T-cell (primary cell): ENCODE measurements at places on chromosomes 11 and 22.

GRCh38 chr11:118953265-118953664 lies 2.8 kb upstream of the UPK2 start:
- DNase-seq = no peak

- no peak for DNase-seq
Measured at GRCh38 chr11:93969925-93970922, 50.9 kb upstream of the HEPHL1 start.

DNA sequence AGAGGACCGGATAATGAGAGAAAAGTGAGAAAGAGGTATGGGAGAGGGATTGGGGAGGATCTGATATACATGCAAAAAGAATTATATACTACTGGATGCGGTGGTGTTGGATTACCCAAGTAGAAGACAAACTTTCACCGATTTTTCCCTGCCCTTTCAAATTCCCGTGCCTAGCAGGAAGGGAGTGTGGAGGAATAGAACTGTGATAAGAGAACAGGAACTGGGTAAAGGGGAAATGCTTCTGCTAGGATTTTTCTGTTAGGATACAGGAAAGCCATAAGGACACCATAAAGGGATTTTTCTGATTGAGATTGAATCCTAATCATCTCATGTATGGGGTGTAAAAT lies 480 bp upstream of the MTMR2 start:
- no peak for DNase-seq

- no peak for DNase-seq
Measured at GRCh38 chr11:90243534-90243933, 20.7 kb upstream of the CHORDC1 start.

DNA sequence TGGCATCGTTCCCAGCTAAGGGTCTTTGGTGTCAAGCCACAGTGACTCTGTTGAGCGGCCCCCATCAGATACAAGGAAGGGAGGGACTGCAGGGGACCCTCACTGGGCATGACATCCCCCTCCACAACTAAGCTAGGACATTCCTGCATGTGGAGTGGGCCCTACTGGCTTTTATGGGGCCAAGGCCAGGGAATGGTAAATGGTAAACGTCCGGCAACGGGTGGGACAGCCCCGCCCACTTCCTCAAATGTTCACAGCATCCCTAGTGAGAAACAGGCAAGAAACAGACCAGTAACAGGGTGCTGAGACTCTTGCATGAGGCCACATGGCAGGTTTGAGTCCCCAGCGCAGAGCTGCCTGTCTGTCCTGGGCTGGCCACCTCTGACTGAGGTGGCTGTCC lies 4.4 kb downstream of the TMPRSS6 start:
- DNase-seq = no peak

- no peak for DNase-seq
Measured at GRCh38 chr11:70312401-70313357, 42.2 kb downstream of the PPFIA1 start.

- no peak for DNase-seq
Measured at GRCh38 chr11:28133146-28133545, 25.0 kb downstream of the METTL15 start.

DNA sequence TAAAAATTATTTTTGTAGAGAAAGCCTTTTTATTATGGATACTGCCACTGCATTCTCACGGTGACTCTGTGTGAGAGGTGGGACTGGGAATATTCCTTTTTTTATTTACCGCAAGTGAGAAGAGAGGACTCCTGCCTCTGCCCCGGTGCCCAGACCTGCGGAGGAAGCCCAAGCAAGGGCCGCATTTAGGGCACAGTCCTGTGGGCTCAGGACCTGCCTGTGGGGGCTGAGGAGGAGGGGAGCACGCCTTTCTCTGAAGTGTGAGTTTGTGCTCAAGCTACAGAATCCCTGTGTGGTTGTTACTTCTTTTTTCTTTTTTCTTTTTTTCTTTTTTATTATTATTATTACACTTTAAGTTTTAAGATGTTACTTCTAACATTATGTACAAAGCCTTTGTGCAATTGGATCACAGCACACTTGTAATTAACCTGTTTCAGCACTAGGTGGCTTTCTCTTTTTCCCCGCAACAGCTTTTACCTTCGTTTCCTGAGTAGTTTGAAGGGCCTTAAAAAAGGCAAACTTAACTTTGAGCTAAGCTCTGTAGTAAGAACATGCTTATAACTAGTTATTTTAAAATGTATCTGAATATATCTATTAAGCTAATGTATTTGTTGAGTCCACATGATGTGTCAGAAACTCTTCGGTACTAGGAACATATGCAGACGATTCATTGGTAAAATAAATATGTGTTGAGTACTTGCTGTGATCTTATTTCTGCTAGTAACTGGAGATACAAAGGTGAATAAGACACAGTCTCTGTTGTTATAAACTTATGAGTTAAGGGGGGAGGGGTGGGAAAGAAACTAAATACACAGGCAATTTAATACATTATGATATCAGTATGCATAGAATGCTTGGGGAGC lies 18.3 kb downstream of the AMOTL1 start:
- no peak for DNase-seq

DNA sequence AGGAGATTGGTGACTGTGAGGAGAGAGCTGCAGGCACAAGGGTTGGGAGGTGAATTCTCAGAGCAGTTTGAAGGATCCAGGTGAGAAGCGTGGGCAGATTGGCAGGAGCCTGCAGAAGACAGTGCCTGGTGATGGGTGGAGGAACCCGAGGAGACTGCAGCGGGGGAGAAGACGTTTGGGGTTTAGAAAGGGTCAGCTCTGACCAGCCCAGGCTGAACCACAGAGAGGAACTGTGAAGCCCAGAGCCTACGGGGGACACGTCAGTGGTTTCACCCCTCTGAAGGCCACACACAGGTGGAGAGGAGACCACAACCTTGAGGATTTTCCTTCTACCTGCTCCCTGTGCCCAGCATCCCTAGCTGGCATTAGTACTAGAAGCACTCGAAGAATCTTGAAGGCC lies 154.8 kb upstream of the TBCEL start:
- DNase-seq = no peak

- no peak for DNase-seq
Measured at GRCh38 chr11:76131671-76132631, 74.4 kb downstream of the WNT11 start.

DNA sequence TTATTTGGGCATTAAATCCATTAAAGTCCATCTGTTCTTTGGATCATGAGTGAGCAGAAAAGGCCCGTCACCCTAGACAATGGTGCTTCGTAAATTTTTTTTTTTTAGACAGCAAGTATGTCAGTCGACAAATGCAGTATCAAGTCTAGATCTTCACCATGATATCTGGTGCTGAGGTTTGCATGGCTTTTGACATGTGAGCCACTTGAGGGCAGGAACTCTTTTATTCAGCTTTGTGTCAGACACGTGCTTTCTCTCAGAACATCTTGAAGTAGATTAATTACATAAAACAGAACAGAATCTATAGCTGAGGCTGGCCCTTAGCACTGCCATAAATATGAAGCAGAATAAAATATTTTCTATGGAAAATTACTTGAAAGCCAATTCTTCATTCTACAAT lies 62.9 kb upstream of the CARD18 start:
- no peak for DNase-seq

DNA sequence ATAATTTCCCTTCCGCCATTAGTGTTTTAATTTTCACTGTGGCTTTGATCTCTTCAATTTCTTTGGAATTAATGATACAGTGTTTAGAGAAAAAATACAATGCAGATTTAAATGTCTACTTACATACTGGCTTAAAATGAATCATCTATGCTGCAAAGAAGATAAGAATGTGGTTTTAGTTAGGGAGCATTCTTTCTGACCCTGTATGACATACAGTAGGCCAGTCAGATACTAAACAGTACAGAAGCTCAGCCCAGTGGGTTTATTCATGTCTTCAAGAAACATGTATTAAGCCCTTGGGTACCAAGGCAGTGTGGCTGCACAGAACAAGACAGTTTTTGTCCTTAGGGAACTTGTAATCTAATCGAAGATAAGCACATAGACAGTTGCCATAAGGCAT lies 268.8 kb downstream of the DDX10 start:
- no peak for DNase-seq

- no peak for DNase-seq
Measured at GRCh38 chr11:1967641-1968225, 20.6 kb downstream of the MRPL23 start.

GRCh38 chr11:73029403-73029802 lies 112.7 kb downstream of the FCHSD2 start:
- DNase-seq = no peak

DNA sequence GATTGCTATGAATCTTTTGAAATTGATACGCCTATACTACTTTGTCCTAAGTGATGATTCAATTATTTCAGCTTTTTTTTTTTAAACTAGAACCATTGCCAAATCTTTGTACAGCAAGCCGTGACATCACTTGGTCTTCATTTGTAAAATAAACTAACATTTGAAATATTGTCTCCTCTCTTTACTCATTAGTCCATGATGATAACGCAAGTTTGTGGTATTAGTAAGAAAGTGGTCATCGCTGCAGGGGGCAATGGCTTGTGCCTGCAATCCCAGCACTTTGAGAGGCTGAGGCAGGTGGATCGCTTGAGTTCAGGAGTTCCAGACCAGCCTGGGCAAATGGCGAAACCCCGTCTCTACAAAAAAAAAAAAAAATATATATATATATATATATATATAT lies 12.9 kb upstream of the ARHGAP42 start:
- DNase-seq = no peak

GRCh38 chr11:65558930-65559509 lies 861 bp upstream of the LTBP3 start:
- DNase-seq = no peak

GRCh38 chr11:15849257-15849656 lies 507.1 kb downstream of the SOX6 start:
- DNase-seq = no peak

DNA sequence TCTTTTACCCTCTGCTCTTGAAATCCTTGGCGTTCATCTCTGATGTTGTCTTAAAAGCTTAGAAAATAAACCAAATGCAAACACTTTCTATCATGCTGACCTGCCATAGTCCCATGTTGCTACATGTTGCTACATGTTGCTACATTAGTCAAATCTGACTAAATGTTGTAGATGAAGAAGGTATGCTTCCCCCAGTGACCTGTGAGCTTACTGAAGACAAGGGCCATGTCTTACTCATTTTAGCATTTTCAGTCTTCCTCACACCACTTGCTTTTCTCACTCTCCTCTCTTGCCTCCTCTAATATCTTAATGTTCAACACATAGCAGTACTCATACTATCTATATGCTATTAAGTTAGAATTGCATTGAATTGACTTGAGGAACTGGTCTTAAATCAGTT lies 346.4 kb upstream of the MTNR1B start:
- DNase-seq = no peak

DNA sequence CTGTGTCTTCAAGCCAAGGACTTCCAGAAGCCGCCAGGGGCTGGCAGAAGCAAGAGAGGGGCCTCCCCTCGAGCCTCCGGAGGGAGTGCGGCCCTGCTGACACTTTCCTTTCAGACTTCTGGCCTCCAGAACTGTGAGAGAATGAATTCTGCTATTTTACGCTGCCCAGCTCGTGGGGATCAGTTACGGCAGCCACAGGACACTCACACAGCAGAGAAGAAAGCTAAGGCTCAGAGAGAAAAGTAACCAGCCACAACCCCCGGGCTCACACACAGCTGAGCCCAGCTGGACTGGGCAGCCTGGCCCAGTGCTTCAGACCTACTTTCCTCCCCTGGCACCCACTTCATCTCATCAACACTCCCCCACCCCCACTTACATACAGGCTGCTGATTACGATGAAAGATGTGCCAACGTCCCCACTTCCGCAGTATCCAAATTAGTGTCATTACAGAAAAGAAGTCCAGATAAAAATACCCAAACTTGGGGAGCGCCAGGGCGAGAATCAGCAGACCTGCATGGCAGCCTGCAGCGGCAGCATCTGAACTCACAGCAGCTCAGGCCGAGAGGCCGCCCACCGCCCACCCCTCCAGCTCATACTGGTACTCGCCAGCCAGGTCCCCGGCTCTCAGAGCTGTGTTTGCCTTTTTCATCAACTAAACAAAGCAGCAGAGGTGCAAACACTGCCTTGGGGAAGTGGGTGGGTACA lies 15.3 kb downstream of the PHF21B start:
- no peak for DNase-seq

- no peak for DNase-seq
Measured at GRCh38 chr11:75066061-75066460, 30.6 kb downstream of the OR2AT4 start.

DNA sequence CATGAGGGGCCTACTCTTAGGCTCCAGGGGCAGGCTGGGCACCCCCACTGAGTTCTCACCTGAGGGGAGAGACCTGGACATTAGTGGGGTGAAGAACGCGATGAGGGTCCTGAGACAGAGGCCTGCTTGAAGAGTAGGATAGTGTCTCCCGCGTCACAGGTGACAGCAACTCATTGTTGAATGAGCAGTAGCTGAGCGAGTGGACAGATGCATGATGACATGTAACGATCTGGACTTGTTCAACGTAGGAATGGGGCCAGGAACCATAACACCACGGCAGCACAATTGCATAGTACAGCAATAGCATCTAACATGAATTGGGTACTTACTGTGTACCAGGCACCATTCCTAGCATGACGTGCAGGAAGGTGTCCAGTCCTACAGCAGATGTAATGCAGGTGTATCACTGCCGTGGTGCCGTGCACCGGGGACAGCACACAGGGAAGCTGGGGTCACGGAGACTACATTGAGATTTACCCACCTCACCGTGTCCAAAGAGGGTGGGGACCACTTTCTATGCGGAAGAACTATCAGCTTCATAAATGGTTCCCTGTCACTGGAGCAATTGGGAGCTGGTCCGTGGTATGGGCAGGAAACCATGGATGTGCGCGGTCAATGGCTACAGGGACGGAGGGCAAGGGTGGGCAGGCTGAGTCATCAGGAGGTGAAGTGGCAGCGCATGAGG lies 1019.1 kb downstream of the TBC1D22A start:
- no peak for DNase-seq

DNA sequence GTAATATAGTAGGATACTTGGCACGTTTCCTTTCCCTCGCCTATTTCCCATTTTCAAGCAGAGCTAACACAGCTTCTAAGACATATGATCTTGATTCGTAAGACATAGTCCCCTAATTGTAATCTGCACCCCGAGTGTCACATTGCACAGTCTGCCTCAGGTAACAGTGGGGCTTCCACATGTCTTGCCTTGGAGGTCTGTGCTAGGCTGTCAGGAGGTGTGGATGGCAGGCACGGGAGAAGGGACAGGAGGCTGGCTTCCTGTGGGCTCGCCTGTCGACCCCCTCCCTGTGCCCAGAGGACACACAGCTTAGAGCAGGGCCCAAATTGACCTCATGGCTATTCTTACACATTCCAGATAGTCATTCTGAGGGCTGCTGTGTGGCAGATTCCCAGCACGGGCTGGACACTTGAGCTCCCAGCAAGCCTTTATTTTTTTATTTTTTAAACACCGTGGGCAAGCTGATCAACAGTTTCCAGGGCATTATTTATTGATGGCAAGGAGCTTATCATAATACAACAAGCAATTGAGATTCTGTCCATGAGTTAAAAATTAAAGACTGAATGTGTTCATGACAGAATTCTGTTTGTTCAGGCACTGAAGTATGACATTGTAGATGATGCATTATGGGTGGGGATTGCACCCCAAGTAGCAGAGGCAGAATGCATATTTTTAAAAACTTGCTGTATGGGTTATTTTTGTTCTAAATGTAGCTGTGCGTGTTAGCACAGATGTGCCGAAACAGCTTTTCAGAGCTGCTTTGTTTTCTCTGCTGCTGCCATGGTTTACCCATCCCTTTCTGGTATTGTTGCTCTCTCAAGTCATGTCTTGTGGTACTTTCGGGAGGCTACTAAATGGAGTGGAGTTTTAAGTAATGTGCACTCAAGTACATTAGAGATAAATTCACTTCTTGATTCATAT lies 113.0 kb downstream of the ATXN10 start:
- no peak for DNase-seq
